CD4-positive, CD25-positive, alpha-beta regulatory T cell (primary cell): ENCODE measurements at places on chromosomes 12 and 14. TPM values are rescaled to one million over a fixed set of nuclear protein-coding genes. Genes with fewer than 3 reads are reported as not detected.

GRCh38 chr12:11026118-11026517 lies 3.7 kb upstream of the TAS2R19 start:
- no peak for DNase-seq

- no peak for DNase-seq
These were observed 56.9 kb downstream of the CHST11 start for GRCh38 chr12:104513681-104514080.

The LIN52 gene
- total RNA-seq, result 11.1 TPM

The SLCO1B1 gene
- not detected for total RNA-seq

The SYT1 gene
- not detected for total RNA-seq
